ENCODE measurements at places on chromosomes 5 and 9. TPM values are rescaled to one million over a fixed set of nuclear protein-coding genes. Genes with fewer than 3 reads are reported as not detected.

DNA sequence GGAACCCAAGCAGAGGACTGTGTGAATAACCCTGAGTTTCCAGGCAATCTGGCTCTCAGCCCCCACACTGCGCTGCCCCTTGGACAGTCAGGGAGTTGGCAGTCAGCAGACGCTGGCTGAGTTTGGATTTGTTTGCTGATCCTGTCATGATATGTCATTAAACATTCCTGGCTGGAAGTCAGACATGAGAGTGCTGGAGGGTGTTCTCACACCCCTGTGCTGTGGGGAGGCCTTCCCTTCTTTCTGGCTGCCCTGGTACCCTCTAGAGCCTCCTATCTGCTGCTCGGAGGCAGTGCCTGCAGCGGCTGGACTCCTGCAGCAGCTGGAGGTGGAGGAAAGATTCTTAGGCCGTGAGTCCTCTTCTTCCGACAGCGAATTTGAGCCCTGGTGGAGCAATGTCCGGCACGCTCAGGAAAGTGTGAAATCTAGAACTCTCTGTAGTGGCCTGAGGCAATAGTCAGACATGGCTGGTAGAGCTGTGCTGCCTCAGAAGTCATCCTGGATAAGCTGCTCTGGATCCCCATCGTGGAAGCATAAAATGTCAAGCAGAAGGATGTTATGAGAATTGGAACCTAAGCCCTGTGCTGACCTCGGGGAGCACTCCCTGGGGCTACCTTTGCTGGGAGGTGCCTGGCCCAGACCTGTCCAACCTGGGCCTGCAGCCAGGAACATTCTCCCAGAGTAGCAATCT lies 72.0 kb downstream of the PDE8B start:
- DNase-seq = peak; percentile 88

GRCh38 chr5:161847941-161848391 lies at the start of gene GABRA1:
TSS of gene GABRA1 (plus strand) at chr5:161848120. CDS start at chr5:161850811, 2,691 bp downstream.
- DNase-seq = no peak

HTR4 gene
- total RNA-seq = not detected

- no peak for DNase-seq
These were observed 17.4 kb downstream of the AKNA start for GRCh38 chr9:114370251-114370967.

- no peak for DNase-seq
These were observed 5.5 kb downstream of the CAMSAP1 start for GRCh38 chr9:135901826-135902225.
